ENCODE measurements at places on chromosomes 2 and 18.

- no peak for DNase-seq
- H3K4me1 ChIP-seq, result peaks cover 17% of the 10 kb centered on the region
- H3K27me3 ChIP-seq, result no peaks in the 10 kb centered on the region
- no peak overlapping the region for H3K27ac ChIP-seq
- no peaks in the 10 kb centered on the region for H3K36me3 ChIP-seq
- no peak overlapping the region for H3K4me3 ChIP-seq
Observed at GRCh38 chr2:213101692-213102460, 49.5 kb downstream of the IKZF2 start.

- peaks cover 4% of the 10 kb centered on the region for H3K4me1 ChIP-seq
- no peak overlapping the region for H3K27ac ChIP-seq
- DNase-seq, result no peak
- no peaks in the 10 kb centered on the region for H3K27me3 ChIP-seq
- H3K4me3 ChIP-seq, result no peak overlapping the region
- no peaks in the 10 kb centered on the region for H3K36me3 ChIP-seq
Observed at GRCh38 chr2:3601561-3602271, 6.8 kb downstream of the COLEC11 start.

DNA sequence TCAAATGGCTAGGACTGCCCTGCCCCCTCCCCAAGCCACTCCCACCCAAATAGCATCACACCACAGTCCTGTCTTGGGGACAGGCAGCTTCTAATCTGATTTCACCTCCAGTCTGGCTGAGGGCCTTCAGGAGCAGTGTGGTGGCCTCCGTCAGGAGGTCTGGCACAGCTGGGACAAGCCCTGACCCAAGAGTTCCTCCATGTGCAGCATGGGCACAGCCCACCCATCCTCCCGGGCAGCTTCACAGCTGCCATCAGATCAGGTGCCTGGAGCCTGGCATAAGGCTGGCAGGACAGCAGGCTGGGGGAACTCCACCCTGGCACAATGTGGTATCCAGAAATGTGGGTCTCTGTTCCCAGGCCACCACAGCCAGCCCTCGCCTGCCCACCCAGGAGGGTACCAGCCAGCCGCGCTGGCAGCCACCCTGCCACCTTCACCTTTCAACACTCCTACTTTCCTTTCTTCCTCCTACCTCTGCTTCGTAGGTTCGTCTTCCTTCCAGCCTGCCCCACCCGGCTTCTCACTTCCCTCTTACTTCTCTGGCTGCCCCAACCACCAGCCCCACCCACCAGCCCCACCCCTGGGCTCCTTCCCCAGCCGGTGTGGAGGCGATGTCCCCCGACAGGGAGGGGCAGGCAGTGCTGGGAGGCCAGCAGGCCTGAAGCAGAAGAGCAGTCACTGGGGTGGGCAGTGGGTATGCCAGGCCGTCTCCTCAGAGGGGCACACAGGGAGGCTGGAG, at the start of gene CAPG:
Gene CAPG, minus strand, starts transcription at position 522 of the 739 bp plus-strand sequence. CDS start 8,221 bp downstream, outside the sequence.
- H3K36me3 ChIP-seq, result no peaks in the 10 kb centered on the region
- peak within 1 kb of the TSS; percentile 80 for H3K27ac ChIP-seq
- peak within 1 kb of the TSS; percentile 67 for H3K4me3 ChIP-seq
- peak; percentile 85 for DNase-seq
- H3K4me1 ChIP-seq, result peaks cover 27% of the 10 kb centered on the region
- no peaks in the 10 kb centered on the region for H3K27me3 ChIP-seq

DNA sequence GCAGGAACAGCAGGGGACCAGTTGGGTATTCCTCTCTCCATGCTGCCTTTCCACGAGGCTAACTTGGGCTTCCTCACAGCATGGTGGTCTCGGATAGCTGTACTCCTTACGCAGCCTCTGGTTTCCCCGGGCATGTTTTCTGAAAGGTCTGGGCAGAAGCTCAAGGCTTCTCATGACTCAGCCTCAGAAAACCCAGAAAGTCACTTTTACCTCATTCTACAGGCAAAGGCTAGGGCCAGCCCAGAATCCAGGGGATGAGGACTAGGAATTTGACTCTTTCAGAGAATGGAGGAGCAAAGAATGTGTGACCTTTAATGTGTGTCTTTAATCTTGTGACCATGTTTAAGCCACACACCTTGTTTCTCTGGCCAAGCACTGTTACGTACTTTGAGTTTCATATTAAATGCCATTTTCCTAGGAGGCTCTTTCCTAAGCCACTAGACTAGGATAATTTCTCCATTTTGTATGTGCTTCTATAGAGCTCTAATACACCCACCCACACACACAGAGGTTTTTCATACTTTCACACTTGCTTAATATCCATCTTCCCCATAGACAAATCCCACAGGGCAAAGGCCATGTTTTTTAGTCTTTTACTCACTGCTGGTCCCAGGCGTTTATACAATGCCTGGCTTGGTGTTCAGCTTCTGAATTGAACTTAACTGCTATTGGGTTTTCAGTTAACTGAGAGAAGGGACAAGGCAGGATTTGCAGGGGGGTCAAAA, 77.3 kb downstream of the LONRF2 start:
- H3K4me1 ChIP-seq, result no peaks in the 10 kb centered on the region
- no peaks in the 10 kb centered on the region for H3K27me3 ChIP-seq
- H3K36me3 ChIP-seq, result no peaks in the 10 kb centered on the region
- H3K27ac ChIP-seq, result no peak overlapping the region
- H3K4me3 ChIP-seq, result no peak overlapping the region

DNA sequence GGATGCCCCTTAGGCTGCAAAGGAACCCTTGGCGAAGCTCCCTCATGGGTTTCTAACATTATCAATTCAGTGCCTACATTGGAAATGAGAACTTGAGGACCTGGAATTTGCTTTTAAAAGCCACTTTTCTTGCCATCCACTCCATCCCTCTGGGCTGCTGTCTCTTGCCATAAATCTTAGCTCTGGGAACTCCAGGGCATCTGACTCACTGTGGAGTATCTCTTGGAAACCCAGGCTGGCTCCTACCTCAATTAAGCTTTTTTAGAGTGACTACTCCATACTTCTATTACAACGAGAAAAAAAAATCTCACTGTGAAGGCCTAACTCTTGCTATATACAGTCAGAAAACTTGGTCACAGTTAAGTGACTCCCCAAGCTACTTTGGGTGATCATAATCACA, 227.2 kb upstream of the SETBP1 start:
- no peaks in the 10 kb centered on the region for H3K27me3 ChIP-seq
- H3K27ac ChIP-seq, result no peak overlapping the region
- DNase-seq, result no peak
- no peaks in the 10 kb centered on the region for H3K36me3 ChIP-seq
- H3K4me1 ChIP-seq, result no peaks in the 10 kb centered on the region
- H3K4me3 ChIP-seq, result no peak overlapping the region

DNA sequence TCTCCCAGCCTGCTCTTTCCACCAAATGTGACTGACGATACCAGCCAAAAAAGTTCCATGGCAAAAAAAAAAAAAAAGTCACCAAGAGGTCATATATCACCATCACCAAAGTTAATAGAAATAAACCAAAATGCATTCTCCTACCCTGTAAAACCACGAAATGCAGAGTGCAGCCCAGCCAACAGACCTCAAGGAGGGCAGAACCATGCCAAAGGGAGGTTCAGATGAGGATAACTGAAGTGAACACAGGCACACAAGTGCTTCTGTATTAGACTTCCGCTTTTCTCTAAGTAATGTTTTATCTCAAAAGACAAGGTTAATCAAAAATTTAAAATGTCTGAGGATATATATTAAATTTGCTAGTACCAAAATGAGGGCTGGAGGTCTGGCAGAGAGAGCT, 5.5 kb downstream of the SERPINE2 start:
- no peak for DNase-seq
- H3K4me1 ChIP-seq, result peaks cover 16% of the 10 kb centered on the region
- no peaks in the 10 kb centered on the region for H3K27me3 ChIP-seq
- H3K27ac ChIP-seq, result no peak overlapping the region
- no peaks in the 10 kb centered on the region for H3K36me3 ChIP-seq
- no peak overlapping the region for H3K4me3 ChIP-seq

DNA sequence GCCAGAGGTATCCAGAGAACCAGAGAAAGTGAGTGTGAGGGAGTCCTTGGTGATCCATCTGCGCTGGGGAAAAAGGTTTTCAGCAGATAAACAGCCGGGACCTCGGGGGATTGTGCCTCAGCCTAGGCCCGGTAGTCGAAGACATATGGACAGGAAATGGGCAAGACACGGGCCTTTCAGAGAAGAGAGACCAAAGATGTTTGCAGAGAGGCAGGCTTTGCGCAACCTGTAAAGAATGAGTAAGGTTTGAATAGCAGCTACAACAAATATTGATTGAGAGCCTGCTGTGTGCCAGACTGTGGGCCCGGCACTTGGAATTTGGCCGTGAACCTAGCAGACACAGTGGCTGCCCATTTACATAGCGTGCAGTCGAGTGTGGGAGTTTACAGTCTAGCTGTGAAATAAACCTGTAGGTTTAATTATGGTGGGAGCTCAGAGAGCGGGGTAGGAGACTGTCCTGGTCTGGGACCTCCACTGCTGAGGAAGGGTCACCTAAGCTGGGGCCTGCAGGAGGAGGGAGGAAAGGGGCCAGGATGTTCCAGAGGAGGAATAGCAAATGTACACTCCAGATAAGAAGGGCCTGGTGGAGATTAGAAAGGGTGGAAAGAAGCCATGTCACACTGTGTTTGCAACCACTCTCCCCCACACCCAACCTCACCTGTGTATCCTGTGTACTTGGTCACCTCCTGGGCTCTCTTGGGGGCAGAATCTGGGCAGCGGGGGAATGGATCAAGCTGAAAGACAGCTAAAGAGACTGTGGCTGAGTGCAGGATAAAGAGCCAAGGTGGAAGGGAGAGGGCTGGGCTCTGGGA, 3.0 kb downstream of the SH2D6 start:
- H3K4me1 ChIP-seq, result peaks cover 43% of the 10 kb centered on the region
- peak; percentile 95 for DNase-seq
- H3K4me3 ChIP-seq, result peak overlapping the region; percentile 49
- no peaks in the 10 kb centered on the region for H3K27me3 ChIP-seq

DNA sequence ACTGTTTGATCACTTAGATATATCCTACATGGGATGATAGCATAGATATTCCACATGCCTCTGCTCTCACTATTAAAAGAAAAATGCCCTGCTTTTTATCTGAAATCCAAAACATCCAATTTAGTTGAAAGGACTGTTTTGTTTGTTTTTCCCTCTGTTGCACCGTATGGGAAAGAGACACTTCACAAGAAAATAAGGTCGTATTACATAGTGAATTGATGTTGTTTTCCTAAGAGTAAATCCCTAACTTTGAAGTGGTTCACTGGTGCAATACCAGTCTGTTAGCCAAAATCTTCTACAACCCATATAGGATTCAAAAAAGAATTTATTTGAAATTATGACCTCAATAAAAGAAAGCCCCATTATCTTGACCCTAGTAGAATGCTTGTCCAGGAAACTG, 18.1 kb downstream of the TGFA start:
- no peak for DNase-seq
- no peak overlapping the region for H3K27ac ChIP-seq
- H3K4me3 ChIP-seq, result no peak overlapping the region
- H3K4me1 ChIP-seq, result peaks cover 65% of the 10 kb centered on the region
- no peaks in the 10 kb centered on the region for H3K27me3 ChIP-seq

- H3K27me3 ChIP-seq, result 0 out of 2 replicates have a peak, but pooled peaks cover 4% of the 10 kb centered on the region
- H3K36me3 ChIP-seq, result no peaks in the 10 kb centered on the region
- no peak overlapping the region for H3K4me3 ChIP-seq
- DNase-seq, result peak; percentile 79
Observed at GRCh38 chr2:121810959-121811853, 55.8 kb downstream of the TSN start.

- no peaks in the 10 kb centered on the region for H3K27me3 ChIP-seq
- H3K4me1 ChIP-seq, result peaks cover 4% of the 10 kb centered on the region
- no peaks in the 10 kb centered on the region for H3K36me3 ChIP-seq
Observed at GRCh38 chr2:8193686-8194615, 487.9 kb upstream of the ID2 start.

GRCh38 chr2:215881582-215881981, 131.8 kb downstream of the MREG start:
- H3K4me3 ChIP-seq, result no peak overlapping the region
- peaks cover 47% of the 10 kb centered on the region for H3K4me1 ChIP-seq
- no peak overlapping the region for H3K27ac ChIP-seq
- H3K36me3 ChIP-seq, result no peaks in the 10 kb centered on the region
- peak; percentile 18 for DNase-seq

- no peak within 1 kb of the TSS for H3K27ac ChIP-seq
- no peak within 1 kb of the TSS for H3K4me3 ChIP-seq
- H3K36me3 ChIP-seq, result no peaks in the 10 kb centered on the region
- H3K4me1 ChIP-seq, result peaks cover 8% of the 10 kb centered on the region
- no peaks in the 10 kb centered on the region for H3K27me3 ChIP-seq
- no peak for DNase-seq
Observed at GRCh38 chr18:3219631-3220335, at the start of gene MYOM1. Gene MYOM1 (minus strand): TSS chr18:3219968. CDS start chr18:3215223, 4,745 bp downstream.

DNA sequence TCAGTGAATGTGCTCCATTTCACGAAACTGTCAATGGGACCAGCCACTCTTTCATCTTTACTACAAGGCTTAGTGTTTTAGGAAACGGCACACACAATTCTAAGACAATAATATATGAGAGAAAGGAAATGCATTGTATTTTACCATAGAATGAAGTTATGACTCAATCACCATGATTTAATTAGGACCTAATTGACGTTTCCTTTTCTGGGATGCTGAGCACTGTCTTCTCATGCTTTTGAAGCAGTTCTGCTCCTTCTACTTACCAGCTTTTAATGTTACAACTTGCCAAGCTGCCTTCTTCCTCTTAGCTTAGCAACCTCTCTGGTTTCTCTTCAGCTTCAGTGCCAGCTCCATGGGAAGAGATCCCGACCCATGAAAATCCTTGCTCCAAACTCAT, 94.3 kb upstream of the SERPINE2 start:
- no peaks in the 10 kb centered on the region for H3K36me3 ChIP-seq
- no peak overlapping the region for H3K4me3 ChIP-seq
- no peaks in the 10 kb centered on the region for H3K27me3 ChIP-seq

- H3K4me3 ChIP-seq, result peak overlapping the region; percentile 83
- no peaks in the 10 kb centered on the region for H3K36me3 ChIP-seq
- no peaks in the 10 kb centered on the region for H3K27me3 ChIP-seq
Observed at GRCh38 chr2:38666556-38666910, 619 bp downstream of the GALM start.

DNA sequence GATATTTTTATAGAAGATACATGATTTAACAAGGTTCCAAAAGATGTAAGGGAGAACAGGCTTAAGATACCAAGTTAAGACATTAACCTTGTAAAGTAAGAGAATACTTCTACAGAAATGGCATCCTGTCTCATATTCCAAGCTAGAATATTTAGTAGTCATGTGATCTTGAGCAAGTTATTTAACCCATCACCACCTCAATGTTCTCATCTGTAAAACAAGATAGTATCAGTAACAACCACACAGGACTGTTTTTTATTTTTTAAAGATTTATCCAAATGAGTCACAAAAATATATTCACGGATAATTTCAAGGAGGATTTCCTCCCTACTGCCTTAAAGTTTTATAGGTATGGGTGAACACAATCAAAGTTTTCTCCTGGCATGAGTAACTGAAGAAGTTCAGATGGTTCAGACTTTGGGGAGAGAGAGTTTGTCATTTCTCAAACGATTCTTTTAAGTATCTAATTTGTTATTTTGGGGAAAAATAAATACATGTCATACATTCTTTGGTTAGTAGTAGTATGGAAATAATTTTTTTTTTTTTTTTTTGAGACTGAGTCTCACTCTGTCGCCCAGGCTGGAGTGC, 25.9 kb downstream of the ROCK1 start:
- H3K4me3 ChIP-seq, result no peak overlapping the region
- DNase-seq, result peak; percentile 31
- no peak overlapping the region for H3K27ac ChIP-seq
- peaks cover 4% of the 10 kb centered on the region for H3K4me1 ChIP-seq
- H3K27me3 ChIP-seq, result no peaks in the 10 kb centered on the region
- H3K36me3 ChIP-seq, result peaks cover 3% of the 10 kb centered on the region

GRCh38 chr2:149996901-149997300, 409.3 kb upstream of the MMADHC start:
- peaks cover 30% of the 10 kb centered on the region for H3K4me1 ChIP-seq
- DNase-seq, result no peak
- H3K4me3 ChIP-seq, result no peak overlapping the region
- H3K36me3 ChIP-seq, result no peaks in the 10 kb centered on the region
- no peaks in the 10 kb centered on the region for H3K27me3 ChIP-seq

Measured in PC-3 (cell line).